ENCODE measurements at places on chromosomes 5 and 9.

DNA sequence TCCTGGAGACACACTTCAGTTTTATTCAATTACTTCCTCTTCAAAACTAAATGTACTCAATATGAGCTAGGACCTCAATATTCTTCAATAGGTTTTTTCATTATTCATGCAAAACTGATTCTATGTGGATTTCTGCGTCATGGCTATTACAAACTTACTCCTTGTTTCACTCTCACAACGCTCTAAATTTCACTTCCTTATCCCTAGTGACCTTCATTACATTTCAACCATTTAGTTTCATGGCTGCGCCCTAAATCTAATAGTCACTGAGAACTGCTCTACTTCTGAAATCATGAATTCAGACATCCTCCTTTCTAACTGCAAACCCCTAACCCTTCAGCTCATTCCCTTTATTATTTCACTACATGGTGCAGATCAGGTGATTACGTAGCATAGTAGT is 93.9 kb downstream of the SLC25A46 start:
- DNase-seq, result no peak

DNA sequence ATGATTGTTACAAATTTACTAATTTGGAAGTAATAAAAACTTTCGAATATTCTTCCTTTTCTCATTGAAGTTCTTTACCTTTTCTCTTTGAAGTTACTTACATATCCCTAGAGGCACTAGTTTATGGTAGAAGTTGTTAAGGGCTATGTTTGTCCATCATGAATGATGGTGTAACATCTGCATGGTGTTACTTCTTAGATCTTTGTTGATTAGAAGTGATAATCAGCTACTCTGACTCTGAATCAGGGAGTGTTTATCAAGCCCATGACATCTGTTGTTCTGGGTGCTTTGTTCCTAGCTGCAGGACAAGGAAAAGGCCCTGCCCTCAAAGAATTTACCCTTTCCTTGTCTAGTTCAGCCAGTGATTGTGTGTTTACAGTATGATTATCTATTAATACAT is 32.9 kb downstream of the MAP3K1 start:
- no peak for DNase-seq

- no peak for DNase-seq
Measured at GRCh38 chr5:180401229-180401907, 48.2 kb upstream of the GFPT2 start.

- DNase-seq, result no peak
Measured at GRCh38 chr5:134490255-134490924, 35.1 kb upstream of the JADE2 start.

DNA sequence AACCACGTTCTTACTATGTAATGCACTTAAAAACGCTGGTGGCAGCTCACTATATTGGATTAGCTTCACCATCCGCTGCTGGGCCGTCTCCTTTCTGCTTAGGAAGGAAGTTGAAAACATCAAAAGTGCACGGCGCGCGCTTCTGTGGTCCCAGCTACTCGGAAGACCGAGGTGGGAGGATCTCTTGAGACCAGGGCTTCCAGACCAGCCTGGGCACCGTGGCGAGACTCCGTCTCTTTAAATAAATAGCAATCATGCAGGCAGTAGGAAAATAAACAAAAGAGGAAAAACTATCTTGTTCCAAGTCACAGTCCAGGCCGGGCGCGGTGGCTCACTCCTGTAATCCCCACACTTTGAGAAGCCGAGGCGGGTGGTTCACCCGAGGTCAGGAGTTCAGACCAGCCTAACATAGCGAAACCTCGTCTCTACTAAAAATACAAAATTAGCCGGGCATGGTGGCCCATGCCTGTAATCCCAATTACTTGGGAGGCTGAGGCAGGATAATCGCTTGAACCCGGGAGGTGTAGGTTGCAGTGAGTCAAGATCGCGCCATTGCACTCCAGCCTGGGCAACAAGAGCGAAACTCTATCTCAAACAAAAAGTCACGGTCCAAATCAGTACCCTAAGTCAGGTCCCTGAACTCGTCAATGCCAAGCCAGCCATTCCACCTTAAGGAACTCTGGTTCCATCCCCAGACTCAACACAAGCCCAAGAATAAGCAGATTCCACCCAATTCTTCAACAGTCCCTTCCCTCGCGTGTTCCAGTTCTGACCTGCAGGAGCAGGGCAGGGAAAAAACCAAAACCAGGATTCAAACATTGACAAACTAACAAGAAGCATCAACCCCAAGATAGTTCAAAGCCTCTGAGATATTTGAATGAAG is 1.0 kb upstream of the GOLGA1 start:
- peak; percentile 75 for DNase-seq

- DNase-seq, result no peak
Measured at GRCh38 chr5:60633341-60633740, 66.6 kb downstream of the DEPDC1B start.

GRCh38 chr5:62029303-62029702 is 276.7 kb upstream of the KIF2A start:
- DNase-seq, result no peak

DNA sequence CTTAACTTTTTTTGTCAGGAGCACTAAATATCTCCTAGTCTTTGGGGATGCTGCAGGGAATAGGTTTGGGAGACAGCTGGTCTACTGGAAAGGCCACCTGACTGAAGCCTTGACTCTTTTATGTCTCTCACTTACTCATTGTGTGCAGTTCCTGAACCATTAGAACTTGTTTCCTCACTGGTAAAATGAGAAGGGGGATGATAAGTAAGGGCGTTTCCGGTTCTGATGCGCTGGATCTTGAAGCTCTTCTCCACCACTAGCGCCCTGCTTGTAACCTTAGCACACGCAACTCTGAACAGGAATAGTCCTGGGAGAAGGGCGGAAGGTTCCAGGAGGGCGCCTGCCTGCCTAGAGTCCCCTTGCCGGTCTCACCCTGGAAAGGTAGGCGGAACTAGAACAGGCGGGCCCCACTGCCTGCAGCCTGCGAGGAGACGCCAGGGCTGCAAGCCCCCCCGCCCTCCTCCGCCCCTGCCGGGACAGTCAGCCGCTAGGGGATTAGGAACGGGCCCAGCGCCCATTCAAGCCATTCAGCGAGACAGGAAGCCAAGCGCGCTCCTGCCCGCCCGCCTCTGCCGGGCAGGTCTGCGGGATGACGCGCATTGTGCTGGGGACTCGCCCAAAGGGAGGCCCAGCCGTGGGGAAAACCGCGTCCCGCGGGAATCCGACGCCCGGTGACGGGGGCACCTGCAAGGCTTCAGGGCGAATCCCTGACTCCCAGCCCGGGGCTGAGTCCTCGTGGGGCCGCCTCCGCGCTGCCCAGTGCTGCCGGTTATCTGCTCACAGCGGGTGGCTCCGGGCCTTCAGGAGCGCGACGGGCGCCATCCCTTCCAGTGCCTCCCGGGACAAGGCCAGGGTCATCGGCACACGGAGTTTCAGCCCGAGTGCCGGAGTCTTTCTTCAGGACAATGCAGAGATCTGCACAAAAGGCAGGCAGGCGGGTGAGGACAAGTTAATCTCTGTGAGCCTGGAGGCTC is 44.0 kb upstream of the XPA start:
- no peak for DNase-seq

DNA sequence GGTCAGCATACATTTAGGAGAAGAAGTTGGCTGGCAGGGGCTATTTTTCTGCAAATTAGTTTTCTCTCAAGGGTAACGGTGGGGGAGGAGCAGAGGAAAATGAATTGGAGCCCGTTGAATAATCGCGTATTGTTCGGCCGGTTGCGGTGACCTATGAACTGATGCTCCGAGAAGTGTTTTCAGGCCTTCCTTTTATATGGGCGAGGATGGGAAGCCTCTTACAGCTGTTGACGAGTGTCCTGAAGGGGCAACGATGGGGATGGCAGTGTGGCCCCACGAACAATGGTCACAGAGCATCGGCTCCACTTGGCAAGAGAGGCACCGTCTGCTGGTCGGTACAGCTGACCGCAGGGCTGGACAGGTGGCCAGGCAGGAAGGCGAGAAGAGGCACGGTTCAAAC is 400.7 kb downstream of the ZSWIM6 start:
- no peak for DNase-seq

GRCh38 chr5:158478139-158478538 is 619.2 kb upstream of the CLINT1 start:
- no peak for DNase-seq

- DNase-seq, result no peak
Measured at GRCh38 chr9:97570899-97571298, 62.3 kb downstream of the TSTD2 start.

GRCh38 chr5:141639357-141640050 is 2.7 kb downstream of the RELL2 start:
- no peak for DNase-seq
